Cortex of kidney (tissue), 1 donor: ENCODE measurements at places on chromosomes 4 and X.

DNA sequence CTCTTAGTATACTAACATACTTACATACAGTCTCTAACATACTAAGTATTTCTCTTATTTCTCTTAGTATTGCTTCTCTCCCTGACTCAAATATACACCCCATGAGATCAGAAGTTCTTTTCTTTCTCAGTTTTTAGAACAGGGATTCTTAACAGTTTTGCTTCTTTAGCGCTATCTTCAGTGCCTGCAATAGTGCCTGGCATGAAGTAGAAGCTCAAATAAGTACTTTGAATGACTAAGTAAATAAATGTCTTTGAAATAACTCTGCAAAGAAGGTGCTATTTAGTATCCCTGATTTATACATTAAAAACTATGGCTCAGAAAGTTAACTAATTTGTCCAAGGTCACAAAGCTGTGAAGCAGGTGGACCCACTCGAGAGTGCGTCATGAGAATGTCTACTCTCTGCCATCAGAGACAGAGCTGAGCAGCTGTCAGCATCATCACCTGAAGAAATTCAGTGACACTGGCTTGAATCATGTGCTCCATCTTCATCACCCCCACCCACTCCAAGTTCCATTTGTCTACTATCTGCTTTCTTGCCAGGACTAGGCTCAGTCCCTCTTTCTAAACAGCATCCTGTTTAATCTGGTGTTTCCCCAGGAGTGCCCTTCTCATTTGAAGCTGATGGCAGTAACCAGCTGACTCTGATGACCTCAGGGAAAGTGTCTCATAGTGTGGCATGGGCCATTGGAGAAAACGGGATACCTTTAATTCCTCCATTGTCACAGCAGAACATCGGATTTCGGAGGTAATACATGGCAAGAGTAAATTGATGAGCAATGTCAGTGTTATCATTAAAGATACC, 83.1 kb downstream of the CC2D2A start:
- no peak for DNase-seq

DNA sequence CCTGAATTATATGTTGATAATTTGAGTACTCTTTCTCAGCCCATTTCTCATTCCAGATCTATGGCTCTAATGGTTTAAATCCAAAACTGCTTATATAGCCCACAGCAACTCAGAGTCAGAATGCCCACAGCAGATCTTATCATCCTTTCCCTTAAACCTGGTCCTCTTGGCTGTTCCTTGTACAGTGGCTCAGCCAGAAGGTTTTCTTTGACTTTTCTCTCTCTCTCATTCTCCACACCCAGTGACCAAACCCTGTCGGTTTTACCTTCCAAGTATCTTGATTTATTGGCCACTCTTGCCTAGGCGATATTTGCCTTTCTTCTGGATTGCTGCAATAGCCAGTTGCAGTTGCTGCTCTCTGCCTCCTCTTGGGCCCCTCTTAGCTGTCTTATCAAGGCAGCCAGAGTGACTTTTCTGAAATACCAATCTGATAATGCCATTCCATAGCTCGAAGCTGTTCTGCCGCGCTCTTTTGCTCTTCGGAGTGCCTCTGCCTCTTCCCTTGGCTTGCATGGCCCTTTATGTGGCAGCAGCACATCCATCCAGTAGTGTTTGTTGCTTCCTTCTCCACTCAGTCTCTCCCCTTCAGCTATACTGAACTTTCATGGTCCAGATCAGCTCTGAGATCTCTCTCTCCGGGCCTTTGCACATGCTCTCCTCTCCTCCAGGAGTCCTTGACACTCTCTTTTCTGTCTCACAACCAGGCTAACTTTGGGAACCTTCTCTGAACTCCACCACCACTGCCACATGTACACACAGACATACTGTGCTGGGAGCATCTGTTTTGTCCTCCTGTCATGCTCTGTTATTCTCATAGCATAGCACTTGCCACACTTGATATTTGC, 11.8 kb downstream of the GAB1 start:
- no peak for DNase-seq

DNA sequence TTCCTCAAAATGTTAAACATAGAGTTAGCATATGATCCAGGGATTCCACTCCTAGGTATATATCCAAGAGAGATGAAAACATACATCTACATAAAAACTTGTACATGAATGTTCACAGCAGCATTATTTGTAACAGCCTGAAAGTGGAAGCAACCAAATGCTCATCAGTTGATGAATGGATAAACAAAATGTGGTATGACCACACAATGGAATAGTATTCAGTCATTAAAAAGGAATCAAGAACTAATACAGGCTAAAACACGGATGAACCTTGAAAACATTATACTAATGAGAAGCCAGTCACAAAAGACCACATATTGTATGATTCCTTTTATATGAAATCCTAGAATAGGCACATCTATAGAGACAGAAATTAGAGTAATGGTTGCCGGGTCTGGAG, 42.7 kb upstream of the IQSEC2 start:
- no peak for DNase-seq

GRCh38 chr4:1543976-1544375, 137.7 kb upstream of the NKX1-1 start:
- no peak for DNase-seq

GRCh38 chr4:2357821-2358745, 60.4 kb downstream of the ZFYVE28 start:
- DNase-seq = no peak

DNA sequence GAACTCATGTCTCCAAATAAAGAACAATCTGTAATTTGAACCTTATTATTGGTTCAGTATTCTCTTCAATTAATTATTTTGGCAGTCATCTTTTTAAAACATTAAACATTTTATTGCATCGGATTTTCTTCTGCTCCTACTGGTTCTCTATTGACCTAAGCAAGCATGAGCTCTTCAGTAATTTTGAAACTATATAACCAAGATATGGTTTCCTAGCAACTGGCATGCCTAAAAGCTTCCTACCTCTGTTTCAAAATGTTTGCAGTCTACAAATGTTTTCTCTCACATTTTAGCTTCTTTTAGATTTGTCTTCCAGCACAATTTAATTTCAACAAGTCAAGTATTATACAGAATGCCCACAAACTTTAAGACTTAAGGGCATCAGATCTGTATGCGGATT, 371.3 kb downstream of the GPM6A start:
- DNase-seq = no peak

GRCh38 chr4:151567056-151567455, 158.1 kb downstream of the FHIP1A start:
- no peak for DNase-seq

DNA sequence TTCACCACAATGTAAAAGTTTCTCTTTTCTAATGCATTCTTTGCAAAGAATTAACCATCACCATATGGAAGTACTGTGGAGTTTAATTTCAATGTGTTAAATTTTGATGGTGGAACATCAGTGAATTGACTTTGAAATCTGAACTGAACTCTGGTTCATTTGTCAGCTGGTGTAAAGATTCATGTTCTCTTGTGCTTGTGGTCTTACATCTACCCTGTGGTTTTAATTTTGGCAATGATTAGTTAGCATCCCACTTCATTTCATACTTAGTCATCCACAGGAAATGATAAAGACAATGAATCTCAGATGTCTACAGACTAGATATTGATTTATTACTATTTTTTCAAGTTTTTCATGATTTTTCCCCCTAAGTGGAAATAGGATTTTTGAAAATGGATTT, 77.8 kb downstream of the GRID2 start:
- DNase-seq = no peak

- DNase-seq = no peak
Measured at GRCh38 chrX:39955625-39956024, 142.1 kb downstream of the BCOR start.

GRCh38 chr4:185567381-185568376, 32.4 kb upstream of the PDLIM3 start:
- DNase-seq = no peak

GRCh38 chr4:178665916-178666315, 1223.7 kb upstream of the AGA start:
- DNase-seq = no peak

DNA sequence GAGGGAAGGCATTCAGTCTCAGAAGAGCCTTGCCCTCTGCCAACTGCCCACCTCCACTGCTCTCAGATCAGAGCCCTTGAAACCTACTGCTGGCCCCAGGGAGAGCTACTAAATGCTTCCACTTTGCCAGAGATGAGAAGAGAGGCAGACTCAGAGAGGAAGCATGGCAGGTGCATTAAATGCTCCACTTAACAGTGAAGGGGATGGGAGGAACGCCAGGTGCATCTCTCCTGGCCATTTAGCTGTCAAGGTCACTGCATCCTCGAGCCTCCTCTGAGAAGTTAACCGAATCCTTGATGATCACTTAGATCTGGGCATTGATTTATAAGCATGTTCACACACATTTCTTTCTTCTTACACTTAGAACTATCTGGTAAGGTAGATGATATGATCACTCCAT, 15.0 kb downstream of the TRPC5 start:
- no peak for DNase-seq

- DNase-seq = no peak
Measured at GRCh38 chr4:34790131-34790530, 1454.2 kb downstream of the ARAP2 start.

- DNase-seq = no peak
Measured at GRCh38 chrX:139211568-139212182, 318.9 kb upstream of the F9 start.

- DNase-seq = no peak
Measured at GRCh38 chr4:84691170-84691691, 108.3 kb downstream of the CDS1 start.

DNA sequence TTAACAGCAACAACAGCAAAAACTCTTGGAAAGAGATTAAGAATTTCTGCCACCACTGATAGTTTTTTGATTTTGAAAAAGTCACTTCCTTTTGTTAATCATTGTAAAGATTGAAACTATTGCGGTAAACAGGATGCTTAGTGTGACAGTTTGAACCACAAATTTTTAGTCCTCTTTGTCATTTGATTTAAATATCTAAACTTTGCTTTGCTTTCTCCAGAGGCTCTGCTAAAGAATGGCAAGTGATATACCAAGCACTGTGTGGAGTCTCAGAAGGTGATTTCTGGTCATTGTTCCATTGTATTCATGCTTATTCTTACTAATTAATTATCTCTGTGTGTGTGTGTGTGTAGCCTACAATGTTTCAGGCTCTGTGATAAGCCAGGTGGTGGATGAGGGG, 155.6 kb downstream of the BMPR1B start:
- DNase-seq = no peak

DNA sequence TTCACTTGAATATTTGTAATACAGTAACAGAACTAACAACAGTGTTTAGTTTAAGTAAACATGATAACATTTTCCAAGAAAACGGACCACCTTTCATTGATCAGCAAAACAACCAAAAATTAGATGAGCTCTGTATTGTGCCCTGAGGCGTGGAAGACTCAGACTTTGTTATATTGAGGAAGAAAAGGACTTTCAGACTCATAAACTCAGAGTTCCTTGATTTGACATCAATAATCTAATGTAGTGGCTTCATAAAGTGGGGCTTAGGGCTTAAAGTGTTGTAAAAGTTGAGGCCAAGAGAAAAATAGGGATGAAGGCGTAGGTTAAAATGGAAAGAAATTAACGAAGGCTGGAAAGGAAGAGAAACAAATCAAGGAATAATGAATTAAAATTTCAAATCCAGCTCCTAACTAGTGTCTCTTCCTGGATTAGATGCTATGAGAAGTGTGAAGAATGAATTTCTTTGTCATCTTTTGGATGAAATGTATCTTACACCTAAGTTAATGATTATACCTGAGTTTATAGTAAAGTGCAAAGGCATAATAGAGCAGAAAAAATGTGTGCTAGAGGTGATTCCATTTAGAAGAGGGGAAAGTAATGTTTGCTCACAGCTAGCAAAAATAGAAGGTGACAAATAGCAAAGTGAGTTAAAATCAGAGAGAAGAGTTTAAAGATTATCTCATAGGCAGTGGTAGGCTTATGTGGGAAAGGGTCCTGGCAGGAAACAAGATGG, 19.8 kb upstream of the GLRA2 start:
- no peak for DNase-seq

GRCh38 chrX:40578039-40578695, 2.6 kb upstream of the ATP6AP2 start:
- no peak for DNase-seq

GRCh38 chr4:128322311-128322710, 34.7 kb upstream of the PGRMC2 start:
- DNase-seq = no peak

DNA sequence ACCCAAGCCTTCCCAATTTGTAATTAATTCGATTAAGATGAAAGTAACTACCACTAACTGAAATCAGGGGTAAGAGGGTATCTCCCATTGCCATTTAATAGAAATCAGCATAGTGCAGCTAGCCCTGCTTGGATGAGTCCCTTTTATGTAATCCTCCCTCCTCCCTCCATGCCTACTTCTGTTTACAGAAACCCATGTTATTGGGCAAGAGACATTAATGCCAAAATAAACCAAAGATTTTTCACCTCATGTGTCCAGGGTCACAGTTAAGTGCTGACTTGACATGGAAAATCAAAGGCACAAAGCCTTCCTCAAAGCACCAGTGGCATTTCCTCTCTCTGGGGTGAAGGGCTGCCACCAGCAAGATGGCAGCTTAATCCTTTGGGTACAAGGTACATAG, 50.8 kb downstream of the ZC4H2 start:
- DNase-seq = no peak
